ENCODE measurements at places on chromosomes 1 and 21.

- no peak for DNase-seq
Observed at GRCh38 chr21:22343721-22344120, 1345.5 kb downstream of the NCAM2 start.

- no peak for DNase-seq
Observed at GRCh38 chr1:27864264-27864895, 8.0 kb upstream of the THEMIS2 start.

GRCh38 chr1:11640101-11640500, 14.1 kb downstream of the FBXO2 start:
- DNase-seq: no peak

- no peak for DNase-seq
Observed at GRCh38 chr1:197737916-197738315, 37.4 kb downstream of the DENND1B start.

GRCh38 chr1:119626841-119627240, 21.2 kb downstream of the ZNF697 start:
- DNase-seq: no peak

GRCh38 chr1:206698011-206698410, 13.3 kb downstream of the MAPKAPK2 start:
- no peak for DNase-seq

- DNase-seq: no peak
Observed at GRCh38 chr21:29368906-29369305, 70.2 kb downstream of the BACH1 start.

DNA sequence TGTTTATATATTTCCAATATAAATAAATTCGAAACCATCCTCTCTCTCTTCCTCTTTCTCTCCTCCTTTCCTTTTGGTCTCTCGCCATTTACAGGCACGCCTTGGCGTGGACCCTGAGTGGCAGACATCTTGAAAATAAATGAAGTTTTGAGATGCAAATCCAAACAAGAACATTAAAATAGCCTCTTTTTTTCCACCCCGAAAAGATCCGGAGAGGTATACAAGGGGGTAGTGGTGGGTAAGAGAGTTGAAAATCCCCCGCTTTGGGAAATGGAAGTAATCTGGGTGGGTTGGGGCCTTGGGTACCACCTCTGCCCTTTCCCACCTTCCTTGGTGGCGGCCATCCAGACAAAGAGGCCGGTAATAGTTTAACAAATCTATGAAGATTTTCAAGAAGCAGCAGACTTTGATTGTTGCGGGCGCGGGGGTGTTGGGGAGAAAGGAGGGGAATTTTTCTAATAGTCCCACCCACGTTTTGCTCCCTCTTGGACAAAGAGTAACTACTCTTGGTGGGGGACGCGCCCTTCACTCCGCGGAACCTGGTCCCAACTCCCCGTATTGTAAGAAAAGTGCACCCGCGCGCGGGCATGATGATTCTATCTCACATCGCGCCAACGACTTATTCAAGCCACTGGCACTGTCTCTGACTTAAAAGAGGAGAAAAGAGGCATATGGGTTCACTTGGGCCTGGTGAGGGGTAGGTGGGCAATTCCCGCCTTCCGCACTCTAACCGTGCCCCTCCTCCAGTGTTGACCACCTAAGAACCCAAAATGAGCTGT, 4.0 kb upstream of the FOXD3 start:
- no peak for DNase-seq

- no peak for DNase-seq
Observed at GRCh38 chr1:218521414-218522169, 176.5 kb downstream of the TGFB2 start.

DNA sequence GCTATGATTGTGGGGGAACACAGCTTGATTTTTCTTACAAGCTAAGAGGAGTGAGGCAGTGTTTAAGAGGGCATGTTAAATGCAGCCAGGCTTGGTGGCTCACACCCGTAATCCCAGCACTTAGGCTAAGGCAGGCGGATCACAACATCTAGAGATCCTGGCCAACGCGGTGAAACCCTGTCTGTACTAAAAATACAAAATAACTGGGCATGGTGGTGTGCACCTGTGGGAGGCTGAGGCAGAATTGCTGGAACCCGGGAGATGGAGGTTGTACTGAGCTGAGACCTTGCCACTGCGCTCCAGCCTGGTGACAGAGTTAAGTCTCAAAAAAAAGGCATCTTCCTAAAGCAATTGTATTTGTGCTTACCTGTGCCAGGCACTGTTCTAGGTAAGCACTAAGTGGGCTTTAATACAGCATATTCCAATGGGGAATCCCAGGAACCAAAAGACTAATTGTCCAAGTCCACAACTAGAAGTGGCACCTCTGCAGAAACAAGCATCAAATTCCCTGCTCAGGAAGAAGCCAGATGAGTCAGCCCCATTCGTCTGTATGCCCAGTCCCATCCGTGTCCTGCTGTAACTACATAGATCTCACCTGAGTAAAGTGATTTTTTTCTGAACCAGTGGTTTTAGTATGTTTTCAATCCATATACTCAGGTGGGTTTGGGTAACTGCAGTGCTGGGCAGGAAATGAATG, 4.6 kb downstream of the RCC1 start:
- no peak for DNase-seq

DNA sequence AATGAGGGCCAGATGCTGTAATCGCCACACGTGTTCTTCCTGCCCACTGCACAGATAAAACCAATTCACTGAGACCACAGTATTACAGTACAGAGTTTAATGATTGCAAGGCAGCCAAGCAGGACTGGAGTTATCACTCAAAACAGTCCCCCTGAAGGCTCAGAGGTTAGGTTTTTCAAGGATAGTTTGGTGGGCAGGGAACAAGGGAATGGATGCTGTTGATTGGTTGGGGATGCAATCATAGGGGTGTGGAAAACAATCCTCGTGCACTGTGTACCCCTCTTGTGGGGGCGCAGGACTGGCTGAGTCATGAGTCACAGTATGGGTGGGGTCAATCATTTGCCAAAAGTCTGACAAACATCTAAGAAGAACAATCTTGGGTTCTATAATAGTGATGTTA, 12.4 kb upstream of the USP1 start:
- no peak for DNase-seq

DNA sequence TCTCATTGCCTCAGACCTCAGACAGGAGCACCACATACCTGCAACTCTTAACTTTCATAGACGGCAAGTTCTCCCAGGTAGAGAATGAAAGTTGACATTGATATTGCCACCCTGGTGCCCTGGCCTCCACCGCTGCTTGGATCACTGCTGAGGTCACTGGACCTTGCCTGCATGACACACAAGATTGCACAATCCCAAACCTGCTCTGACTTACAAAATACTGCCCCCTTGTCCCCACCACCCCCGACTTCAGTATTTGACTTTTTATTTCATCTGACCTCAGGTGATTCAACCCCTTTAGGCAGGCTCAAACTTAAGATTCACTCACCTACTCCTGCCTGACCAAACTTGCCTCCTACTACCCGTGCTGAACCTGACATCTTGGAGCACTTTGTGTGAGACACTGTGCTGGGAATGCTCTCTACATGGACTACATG, 43.1 kb upstream of the S1PR1 start:
- DNase-seq: no peak

DNA sequence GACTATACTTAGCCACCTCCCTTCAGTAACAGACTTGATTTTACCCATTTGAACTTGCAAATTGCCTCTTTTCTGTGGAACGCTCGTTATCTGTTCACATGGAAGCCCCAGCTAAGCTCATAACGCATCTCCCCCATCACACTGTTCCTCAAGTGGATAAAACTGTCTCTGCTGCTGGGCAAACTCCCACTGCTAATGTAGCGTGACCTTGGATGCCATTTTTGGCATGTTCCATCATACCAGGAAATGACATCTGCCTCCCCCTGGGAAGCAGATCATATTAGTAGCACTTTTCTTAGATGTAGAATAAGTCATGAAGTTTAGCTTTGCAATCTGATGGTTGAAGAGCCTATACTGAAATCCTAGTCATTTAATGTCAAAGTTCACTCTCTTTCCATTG, 528.7 kb upstream of the PLXNA2 start:
- DNase-seq: no peak

- no peak for DNase-seq
Observed at GRCh38 chr1:236636017-236636416, 31.7 kb upstream of the HEATR1 start.

DNA sequence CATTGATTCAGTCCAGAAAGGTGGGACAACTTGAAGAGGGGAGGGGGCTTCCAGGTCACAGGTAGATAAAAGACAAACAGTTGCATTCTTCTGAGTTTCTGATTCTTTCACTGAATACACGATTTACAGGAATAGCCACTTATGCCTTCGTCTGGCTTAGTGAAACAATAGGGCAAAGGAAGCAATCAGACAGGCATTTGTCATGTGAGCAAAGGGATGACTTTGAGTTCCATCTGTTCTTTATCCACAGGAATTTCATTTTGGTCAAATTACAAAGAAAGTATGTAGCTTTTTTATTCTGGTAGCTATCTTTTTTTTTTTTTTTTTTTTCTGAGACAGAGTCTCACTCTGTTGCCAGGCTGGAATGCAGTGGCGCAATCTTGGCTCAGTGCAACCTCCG, 202.5 kb downstream of the TTLL7 start:
- DNase-seq: no peak

DNA sequence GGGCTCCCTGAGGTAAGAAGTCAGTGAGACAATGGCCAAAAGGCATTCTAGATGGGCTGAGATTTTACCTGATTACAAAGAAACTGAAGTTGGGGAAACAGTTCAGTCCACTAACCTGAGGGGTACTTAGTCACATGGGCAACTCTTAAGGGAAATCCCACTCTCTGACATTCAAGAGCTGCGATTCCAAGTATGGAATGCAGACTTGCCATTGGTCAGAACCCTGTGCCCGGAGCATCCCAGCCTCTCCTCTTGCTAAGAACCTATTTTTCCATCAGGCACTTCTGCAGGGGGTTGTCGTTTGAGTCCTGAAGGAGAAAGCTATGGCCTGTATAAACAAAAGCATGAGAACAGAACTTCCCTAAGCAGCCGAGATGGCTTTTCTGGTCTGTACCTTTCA, 434.9 kb upstream of the DAB1 start:
- DNase-seq: no peak

DNA sequence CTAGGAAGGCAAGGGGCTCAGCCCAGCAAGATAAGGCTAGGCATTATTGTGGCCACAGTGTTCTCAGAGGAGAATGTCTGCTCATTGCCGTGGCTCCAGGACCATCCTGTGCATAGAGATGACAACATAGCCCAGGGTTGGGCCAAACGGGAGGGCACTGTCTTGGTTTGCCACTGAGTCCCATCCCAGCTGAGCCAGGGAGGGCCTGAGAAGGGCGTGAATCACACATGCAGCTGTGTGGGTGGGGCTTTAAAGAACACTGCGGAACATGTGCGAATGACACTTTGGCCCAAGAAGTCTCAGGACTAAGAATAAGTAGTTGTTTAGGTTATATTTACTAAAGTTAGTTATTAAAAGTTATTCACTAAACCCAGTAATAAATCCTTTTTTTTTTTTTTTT, 18.5 kb downstream of the CHAF1B start:
- DNase-seq: no peak

GRCh38 chr1:198640174-198640573, 1.3 kb downstream of the PTPRC start:
- no peak for DNase-seq

DNA sequence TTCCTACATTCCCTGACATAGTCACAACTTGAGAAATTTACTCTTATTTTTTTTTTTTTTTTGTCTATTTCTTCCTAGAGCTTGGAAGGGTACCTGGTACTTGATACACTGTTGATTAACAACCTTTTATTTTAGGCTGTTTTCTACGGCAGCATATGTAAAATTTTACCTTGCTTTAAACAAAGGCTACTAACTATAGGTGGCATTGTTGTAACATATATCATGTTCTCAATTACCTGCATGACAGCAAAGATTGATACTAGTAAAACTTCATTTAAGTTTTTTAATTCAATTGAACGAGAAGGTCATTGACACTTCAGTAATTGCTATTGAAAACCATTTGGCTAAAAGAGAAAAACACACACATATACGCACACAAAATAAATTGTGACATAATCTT, 238.3 kb upstream of the ESRRG start:
- DNase-seq: no peak

DNA sequence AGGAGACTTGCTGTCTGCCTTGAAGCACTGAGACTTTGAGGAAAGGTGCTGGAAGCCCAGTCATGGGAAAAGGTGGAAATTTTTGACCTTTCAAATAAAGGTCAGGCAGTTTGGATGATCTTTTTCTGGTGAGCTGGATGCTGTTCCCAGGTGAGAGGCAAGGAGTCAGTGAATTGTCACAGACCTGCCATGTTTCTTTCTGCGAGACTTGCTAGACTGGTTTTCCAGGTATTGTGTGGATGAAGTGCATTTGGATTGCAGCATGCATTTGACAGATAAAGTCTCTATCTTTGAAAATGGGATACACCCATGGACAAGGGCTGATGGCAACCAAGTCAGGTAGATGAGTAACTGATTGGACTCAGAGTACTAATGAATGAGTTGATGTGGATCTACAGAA, 65.7 kb upstream of the NHLH2 start:
- no peak for DNase-seq

GRCh38 chr1:154845174-154845573, 24.9 kb downstream of the KCNN3 start:
- no peak for DNase-seq
